ENCODE measurements at places on chromosomes 16 and 17.

DNA sequence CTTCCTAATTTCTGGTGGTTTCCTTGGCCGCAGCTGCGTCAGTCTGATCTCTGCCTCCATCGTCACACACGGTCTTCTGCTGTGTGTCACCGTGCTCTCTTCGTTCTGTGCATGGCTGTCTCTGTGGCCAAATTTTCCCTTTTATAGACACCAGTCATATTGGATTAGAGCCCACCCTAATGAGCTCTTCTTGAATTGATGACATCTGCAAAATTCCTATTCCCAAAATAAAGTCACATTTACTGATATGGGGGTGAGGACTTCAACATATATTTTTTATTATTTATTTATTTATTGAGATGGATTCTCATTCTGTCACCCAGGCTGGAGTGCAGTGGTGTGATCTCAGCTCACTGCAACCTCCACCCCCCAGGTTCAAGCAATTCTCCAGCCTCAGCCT lies 38.4 kb downstream of the GINS3 start:
- DNase-seq = no peak

- no peak for DNase-seq
These were observed 45.4 kb downstream of the CREBBP start for GRCh38 chr16:3835089-3835602.

- peak; percentile 49 for DNase-seq
These were observed at the start of gene CCDC102A for GRCh38 chr16:57536306-57537193. TSS of gene CCDC102A (minus strand) at chr16:57536571. CDS start at chr16:57529177, 7,394 bp downstream.

DNA sequence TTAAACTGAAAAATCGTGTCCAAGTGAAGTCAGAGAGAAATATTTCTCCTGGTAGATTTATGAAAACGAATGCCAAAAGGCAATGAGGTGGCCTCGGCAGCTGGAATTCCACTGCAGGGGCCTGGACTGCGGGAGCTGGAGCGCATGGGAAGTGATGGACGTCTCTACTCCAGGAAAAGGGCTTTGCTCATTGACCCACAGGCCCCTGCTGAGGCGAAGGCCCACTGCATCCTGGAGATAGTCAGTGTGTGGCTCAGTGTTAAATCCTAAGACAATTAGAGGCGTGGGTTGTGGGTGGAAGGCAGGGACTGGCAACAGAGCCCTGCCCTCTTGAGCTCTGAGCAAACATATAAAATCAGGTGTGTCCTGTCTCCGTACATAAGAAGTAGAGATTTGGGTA lies 191.4 kb downstream of the SLC39A11 start:
- DNase-seq = no peak

GRCh38 chr17:17511881-17512858 lies 16.0 kb upstream of the RASD1 start:
- DNase-seq = no peak

DNA sequence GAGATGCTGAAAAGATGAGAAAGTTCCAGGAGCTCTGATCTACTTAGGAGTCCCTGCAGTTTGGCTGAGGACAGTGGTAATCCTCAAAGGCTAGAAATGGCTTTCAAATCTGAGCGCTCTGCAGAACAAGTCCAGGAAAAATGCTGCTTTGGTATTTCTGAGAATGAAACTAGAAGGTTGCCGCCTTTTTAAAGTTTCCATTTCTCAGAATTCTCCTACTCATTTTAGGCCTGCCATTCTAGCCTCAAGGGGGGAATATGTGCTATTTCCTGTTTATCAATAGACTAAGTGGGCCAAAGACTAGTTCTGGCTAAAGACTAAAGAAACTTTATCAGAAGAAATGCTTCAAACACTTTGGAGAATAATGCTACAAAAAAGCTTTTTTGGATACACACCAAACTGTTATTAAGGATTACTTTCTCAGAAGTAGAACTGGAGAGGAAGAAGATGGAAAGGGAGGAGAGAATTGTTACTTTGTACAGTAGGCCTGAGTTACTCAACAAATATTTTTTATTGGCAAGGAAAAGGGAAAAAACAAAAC lies at the start of gene SLFN12L:
TSS of gene SLFN12L (minus strand) at position 78 of the 541 bp plus-strand sequence. CDS start 15,314 bp downstream, outside the sequence.
- DNase-seq = no peak

Data from activated naive CD4-positive, alpha-beta T cell treated with anti-CD3 and anti-CD28 coated beads, Interleukin-2, amount 50 U/mL, for 16 hours (primary cell).